ENCODE measurements at places on chromosomes 2 and 18.

- DNase-seq = no peak
These were observed 18.9 kb upstream of the SALL3 start for GRCh38 chr18:78960709-78961108.

GRCh38 chr18:41009926-41010325 is 945.1 kb upstream of the PIK3C3 start:
- DNase-seq = no peak

- no peak for DNase-seq
These were observed 79.4 kb upstream of the DNAJC10 start for GRCh38 chr2:182636699-182637098.

DNA sequence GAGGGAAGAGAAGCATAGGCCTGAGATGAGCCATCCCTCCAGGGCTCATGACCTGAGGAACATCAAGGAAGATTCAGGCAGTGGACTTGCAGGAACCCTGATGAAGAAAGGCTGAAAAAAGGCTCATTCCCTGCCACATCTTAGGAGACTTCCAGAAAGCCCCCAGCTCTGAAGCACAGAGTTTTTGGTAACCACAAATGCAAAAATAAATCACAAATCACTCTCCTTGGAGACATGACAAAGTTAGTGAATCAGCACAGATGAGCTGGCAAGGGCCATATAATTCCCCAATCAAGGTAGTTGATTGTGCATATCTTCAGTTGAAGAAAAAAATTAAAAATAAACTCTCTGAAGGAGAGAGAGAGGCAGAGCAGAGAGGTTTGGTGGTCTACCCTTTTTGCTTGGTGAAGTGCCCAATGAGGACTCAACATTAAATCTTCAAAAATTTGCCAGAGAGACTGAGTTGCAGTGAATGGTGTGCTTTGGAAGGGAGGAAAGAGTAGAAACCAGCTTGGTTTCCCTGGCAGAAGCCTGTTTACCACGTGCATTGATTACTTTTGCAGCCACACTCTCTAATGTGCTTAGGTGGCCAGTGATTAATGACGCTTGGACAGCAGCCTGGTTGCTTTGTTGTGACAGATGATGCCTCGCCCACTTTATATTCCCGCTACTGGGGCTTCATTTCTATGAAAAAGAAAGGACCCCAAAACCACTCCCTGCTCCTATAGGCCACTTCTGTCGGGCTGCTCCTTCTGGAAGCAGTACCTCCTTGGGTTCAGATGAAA is 257.4 kb upstream of the SLC14A2 start:
- DNase-seq = no peak

DNA sequence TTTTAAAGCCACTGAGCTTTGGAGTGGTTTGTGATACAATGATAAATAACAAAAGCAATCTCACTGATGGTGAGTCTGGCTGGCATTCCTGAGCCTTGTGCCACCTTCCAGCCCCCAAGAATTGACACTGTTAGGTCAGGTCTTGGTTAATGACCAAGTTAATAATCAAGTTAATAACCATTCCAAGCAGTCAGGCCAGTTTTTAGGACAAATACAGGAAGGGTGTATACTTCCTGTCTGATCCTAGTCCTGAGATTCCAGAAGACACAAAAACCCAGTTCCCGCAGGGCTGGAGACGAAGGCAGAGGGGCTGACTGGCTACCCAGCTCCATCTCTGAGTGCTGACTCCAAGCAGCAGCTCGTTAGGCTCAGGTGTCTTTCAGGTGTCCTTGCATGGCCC is 74.6 kb upstream of the LAPTM4A start:
- DNase-seq = no peak

- no peak for DNase-seq
These were observed 14.5 kb downstream of the TMEM247 start for GRCh38 chr2:46493971-46494250.

- no peak for DNase-seq
These were observed 34.1 kb upstream of the HNMT start for GRCh38 chr2:137930146-137930545.

DNA sequence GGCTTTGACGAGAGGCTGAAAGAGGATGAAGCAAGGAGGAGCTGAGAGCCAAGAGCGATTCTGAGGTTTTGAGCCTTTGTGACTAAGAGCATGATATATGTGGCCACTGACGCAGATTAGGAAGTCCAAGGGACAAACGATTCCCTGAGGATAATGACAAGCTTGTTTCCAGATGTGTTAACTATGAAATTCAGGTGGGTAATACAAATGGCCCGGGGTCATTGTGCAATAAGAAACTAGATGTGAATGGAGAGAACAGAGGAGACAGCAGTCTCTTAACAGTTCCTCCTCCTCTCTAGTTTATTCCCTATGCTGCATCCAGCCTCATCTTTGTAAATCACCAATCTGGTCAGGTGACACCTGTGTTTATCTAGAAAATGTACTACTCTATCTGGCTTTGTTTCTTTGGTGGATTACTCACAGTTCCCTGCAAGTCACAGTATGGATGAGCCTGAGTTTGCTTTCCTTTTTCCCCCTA is 84.2 kb downstream of the SOCS6 start:
- no peak for DNase-seq

DNA sequence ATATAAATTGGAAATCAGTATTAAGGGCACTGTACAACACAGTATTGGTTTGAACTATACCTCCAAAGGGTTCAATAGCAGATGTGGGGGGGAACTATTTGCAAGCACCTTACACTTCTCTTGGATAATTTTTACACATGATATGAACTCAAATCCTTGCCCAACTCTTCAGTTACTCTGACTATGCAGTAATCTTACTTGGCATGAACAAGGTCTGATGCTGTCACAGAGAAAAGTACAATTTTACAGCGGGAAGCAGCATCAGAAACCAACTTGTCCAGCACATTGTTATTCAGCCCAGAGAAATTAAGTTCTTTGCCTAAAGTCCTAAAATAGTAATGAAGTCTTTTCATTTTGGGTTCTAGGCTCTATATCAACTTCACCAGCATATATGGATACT is 98.2 kb downstream of the ZNF521 start:
- DNase-seq = no peak

GRCh38 chr2:112692495-112692911 is 28.3 kb upstream of the NT5DC4 start:
- DNase-seq = peak; percentile 79

GRCh38 chr2:78439122-78439521 is 586.4 kb upstream of the REG3G start:
- DNase-seq = no peak

DNA sequence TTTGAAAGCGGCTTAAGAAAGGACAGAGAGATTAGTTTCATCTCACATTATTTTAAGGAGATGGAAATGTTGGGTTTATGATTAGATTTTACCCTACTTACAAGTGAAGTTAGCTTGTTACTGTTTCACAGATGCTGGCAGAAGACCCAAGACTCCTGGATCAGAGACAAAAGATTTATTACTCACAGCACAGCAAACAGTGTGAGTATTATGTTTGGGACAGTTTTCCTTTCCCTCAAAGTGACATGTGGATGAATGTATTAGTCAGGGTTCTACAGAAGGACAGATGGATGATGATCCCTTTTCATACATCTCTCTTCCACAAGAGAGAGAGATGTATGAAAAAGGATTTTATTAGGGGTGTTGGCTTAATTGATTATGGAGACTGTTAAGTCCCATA is 281.8 kb upstream of the CDH2 start:
- no peak for DNase-seq

- DNase-seq = peak; percentile 75
These were observed 14.7 kb upstream of the ATP6V1B1 start for GRCh38 chr2:70921031-70921430.

GRCh38 chr2:151774506-151774905 is 40.2 kb upstream of the NEB start:
- DNase-seq = no peak

- DNase-seq = no peak
These were observed 119.7 kb upstream of the NFATC1 start for GRCh38 chr18:79275992-79276391.

- DNase-seq = no peak
These were observed 60.7 kb downstream of the TTC27 start for GRCh38 chr2:32688541-32688940.

DNA sequence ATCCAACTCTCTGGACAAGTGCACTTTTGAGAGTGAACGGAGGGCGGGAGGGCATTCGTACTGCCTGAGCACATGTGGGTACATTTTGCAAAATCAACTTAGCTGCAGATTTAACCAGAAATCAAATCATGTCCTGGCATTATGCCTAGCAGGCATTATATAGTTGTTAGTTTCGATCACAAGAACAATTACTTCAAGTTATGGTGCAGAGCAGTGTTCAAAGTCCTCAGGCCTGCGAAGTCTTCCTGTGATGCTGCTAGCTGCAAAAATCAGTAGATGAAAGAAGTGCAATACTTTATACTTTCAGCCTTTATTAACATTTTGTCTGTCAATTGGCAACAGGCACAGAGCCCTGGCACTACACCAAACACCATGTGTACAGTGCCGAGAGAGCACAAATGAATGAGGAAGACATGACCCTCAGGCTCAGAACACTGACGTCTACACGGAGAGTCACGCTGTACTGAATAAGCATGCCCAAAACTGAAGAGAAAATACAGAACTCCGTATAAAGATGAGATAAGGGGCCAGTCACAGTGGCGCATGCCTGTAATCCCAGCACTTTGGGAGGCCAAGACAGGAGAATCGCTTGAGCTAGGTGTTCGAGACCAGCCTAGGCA is 92.1 kb upstream of the CREB1 start:
- no peak for DNase-seq

GRCh38 chr2:83081826-83082690 is 1377.0 kb downstream of the SUCLG1 start:
- DNase-seq = no peak

DNA sequence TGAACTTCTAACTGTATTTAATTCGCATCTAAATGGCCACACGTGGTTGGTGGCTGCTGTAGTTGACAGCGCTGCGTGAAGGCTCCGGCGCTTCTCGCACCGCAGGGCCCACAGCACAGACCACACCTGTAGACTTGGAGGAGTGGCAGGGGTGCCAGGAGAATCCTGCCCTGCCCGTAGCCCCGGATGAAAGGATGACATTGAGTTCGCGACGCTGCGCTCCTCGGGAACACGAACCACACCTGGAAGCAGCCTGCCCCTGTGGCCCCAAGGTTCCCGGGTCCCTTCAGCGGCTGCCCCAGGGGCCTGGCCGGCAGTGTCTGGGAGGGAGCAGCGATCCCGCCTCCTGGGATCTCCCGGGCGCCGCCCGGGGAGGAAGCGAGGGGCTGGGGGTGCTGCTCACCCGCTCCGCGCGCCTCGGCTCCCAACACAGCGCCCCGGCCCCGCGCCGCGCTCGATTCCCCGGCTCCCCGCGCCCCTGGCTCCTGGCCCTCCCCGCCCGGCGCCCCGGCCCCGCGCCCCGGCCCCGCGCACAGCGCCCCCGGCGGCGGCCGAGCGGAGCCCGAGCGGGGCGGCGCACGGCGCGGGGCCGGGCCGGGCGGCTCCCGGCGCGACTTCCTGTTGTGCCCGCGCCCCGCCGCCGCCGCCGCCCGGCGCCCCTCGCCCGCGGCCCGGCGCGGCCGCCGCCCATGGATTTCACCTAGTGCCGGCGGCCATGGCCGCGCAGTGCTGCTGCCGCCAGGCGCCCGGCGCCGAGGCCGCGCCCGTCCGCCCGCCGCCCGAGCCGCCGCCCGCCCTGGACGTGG is at the start of gene RNPEPL1:
Gene RNPEPL1, plus strand, starts transcription at position 613 of the 806 bp plus-strand sequence. Its CDS starts 103 bp downstream, at position 716.
- DNase-seq = peak; percentile 90

DNA sequence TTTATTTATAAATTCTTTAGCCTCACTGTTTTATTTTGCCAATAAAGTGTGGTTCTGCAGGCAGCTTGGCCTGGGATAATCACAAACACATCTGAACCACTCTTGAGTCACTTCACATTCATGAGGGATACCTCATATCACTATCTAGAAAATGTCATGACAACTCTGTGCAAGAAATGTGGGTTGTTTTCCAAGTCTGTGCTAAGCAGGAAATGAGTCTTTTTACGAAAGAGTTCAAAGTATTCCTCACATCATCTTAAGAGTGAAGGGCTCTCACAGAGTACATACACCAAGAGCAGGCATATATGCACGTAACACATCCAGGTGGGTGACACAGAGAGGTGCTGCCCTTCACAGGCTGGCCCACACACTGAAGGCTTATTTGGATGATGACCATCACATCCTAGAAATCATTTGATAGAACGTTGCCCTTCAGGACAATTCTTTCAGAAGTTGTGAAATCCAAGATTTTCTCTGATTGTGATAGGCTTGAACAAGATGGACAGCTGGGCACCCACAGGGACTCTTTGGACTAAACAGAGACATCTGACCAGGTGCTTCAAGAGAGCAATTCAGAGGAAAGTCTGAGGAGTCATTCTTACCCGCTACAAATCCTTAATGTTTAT is 811.1 kb upstream of the LRATD1 start:
- no peak for DNase-seq

DNA sequence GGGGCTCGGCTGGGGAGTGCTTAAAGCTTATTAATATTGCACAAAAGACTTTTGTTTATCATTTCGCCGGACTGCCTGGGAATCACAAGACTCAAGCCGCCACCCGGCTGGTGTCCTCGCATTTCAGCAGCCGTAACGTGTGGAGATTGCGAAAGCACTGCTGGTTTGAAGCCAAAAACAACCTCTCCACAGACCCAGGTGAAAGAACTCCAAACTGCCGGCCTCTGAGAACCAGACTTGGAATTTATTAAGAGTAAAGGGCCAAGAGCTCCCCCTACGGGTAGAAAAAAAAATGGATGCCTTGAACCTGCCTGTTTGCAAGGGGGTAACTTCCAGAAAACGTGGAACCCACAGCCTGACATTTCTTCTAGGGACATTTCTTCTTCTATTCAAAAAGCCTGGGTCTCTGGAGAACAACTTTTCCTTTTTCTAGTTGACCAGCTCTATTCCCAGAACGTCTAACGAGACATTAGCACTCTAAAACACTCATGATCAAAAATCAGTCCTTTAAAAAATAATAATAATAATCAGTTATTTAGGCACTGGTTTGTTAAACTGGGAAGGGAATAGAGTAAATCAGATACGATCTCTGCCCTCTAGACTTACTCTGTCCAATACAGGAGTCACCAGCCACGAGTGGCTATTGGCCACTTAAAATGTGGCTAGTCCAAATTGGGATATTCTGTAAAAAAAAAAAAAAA is 216.3 kb downstream of the C1D start:
- DNase-seq = no peak

GRCh38 chr2:159867567-159868361 is 69.8 kb upstream of the CD302 start:
- DNase-seq = no peak

- DNase-seq = no peak
These were observed 21.2 kb upstream of the IL1A start for GRCh38 chr2:112805542-112805941.

- DNase-seq = no peak
These were observed 13.1 kb upstream of the ROCK2 start for GRCh38 chr2:11357428-11357972.

- no peak for DNase-seq
These were observed 2.7 kb upstream of the CERS6 start for GRCh38 chr2:168453404-168453803.

- DNase-seq = no peak
These were observed 89.6 kb downstream of the VSNL1 start for GRCh38 chr2:17630089-17630488.

DNA sequence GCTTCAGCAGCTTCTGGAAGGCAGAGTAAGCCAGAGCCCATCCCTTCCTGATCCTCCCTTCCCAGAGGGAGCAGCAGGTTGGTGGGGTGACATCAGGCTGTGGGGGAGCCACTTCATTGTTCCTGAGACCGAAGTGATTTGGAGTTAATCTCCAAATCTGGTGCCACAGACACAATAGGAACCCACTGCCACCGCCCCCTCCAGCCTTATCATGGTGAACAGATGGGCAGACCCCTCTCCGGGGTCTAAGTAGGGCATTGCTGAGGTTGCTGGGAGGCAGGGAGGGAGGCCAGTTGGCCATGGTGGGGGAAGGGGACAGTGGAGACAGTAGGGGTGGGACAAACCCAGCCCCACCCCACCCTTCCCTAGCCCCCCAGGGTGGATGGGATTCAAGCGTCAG is 25.6 kb upstream of the SLC35F6 start:
- no peak for DNase-seq
